PC-3 (cell line): ENCODE measurements at places on chromosomes 4 and X.

DNA sequence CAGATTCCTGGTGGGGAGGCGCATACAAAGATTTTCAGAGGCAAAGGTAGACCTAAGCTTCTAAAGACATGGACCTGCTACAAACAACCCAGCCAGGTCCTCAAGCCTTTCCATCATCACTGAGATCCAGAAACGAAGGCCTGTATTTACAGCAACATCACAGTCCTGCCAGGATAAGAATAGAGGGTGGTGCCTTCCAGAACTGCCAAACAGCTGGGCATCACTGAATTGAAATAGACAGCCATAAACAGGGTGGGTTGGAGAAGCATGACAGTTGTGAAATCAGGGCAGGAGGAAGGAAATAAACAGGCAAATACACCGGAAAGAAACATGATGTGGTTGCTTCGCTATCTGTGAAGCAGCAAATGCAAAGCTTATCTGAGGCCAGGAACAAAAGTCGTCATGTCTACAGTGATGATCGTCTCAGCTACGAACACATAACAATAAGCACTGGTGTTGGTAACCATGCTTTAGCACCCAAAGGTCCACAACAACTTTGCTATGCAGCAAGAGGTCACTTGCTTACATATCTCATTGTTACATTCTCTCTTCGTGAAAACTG is 6.7 kb upstream of the TMEM154 start:
- no peak for DNase-seq

GRCh38 chrX:154008521-154008920 is 11.2 kb downstream of the IRAK1 start:
- no peak for DNase-seq

DNA sequence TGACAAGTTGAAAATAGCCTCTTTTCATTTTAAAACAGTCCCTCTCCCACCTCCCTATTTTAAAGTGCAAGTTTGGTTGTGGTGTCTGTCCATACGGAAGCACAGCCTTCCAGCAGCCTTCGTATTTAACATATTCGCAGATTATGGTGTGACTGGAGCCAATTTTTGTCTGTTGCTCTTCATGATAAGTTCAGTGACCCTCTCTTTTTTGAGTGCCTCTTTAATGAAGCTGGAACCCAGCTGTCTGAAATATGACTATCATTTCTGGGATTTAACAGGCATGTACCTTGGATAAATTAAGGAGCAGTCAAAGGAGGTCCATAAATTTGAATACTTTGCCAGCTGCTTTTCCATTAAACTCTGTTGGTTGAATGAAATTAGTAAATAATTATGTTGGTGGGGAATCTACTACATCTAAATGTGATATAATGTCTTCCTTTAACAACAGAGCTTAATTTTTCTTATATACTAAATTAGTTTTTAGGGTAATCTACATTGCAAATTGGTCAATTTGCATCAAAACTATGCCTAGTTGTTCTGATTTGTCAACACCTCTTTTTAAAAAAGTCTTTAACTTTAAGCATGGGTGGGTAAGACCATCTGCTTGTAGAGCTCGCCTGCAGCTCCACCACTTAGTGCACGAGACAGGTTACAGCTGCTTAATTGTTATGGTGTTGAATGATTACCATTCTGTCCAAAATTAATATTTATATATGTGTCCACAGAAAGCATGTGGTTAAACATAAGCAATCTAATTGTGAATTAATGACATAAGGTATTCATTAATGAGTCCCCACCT is 216.6 kb downstream of the DCTD start:
- no peak for DNase-seq

- peak; percentile 93 for DNase-seq
These were observed 157.6 kb downstream of the DCK start for GRCh38 chr4:71151054-71151453.

GRCh38 chr4:39466747-39467146 is 7.9 kb downstream of the LIAS start:
- DNase-seq = peak; percentile 52

DNA sequence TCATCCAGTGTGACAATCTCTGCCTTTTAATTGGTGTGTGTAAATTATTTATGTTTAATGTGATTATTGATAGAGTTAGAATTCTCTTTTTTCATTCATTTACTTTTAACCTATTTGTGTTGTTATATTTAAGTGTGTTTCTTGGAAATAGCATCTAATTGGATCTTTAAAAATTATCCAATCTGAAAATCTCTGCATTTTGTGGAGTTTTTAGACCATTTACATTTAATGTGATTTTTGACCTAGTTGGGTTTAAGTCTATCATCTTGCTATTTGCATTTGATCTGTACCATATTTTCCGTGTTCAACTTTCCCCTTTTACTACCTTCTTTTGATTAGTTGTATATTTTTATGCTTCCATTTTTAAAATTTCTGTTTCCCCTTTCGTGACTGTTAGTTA is 71.3 kb downstream of the TENM3 start:
- no peak for DNase-seq

DNA sequence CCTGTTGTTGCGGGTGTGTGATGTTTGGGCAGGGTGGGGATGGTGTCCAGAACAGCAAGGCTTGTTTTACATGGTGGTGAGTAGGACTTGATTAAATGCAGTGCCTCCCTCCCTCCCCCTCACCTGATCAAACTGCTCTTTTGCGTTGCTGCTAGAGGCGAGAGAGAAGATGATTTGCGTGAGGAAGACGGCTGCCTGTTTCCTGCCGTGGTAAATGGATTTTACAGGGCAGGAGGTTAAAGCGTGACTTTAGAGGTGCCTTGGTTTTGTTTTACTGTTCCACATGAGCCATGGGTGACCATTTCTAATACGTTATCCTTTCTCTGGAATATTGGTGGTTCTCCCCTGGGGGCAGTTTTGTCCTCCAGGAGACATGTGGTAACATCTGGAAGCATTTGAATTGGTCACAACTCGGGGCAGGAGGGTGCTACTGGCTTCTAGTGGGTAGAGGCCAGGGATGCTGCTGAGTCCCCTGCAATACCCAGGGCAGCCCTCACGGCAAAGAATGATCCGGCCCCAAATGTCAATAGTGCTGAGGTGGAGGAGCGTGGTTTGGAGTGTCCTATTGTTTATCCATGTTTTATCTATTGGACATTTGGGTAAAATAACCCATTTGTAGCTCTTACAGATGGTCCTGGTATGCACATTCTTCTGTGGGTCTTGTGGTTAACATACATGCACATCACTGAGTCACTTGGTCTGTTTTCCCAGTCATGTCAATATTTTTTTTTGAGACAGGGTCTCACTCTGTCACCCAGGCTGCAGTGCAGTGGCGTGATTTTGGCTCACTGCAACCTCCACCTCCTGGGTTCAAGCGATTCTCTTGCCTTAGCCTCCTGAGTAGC is 73.7 kb downstream of the SHROOM2 start:
- DNase-seq = peak; percentile 43

DNA sequence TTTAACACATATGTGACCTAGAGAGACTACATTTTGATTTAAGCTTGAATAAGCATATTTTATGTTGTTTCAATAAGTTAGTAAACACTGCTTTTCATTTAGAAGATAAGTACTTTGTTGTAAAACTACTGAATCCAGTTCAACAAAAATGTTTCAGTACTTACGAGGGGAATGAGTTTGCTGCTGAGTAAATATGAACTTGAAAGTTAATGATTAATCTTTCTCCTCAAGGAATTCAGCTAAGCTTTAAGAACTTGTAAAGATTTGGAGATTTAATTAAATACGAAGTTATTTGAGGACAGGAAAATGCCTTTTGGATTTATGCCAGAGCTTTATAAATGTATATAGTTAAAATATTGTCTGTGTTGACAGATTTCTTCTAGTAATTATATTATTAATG is 933.0 kb upstream of the LCORL start:
- no peak for DNase-seq

DNA sequence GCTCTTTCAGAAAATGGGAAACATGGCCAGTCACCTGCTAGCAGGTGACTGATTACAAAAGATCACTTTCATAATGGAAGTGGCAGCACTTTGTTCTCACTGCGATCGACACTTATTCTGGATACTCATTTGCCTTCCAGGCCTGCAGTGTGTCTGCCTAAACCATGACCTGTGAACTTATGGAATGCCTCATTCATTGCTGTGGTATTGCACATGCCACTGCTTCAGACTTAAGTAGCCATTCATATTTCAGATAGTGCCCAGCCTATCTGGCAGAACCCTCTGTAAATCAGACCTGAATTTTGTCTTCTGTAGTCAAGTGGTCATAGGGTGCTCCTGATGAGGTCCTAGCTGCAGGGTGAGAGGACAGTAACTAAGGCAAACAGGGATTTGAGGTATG is 23.3 kb upstream of the MGST2 start:
- DNase-seq = peak; percentile 22

GRCh38 chr4:123506011-123506695 is 109.6 kb downstream of the SPRY1 start:
- DNase-seq = no peak

GRCh38 chrX:65596270-65597034 is 61.9 kb upstream of the LAS1L start:
- DNase-seq = peak; percentile 28

- peak; percentile 26 for DNase-seq
These were observed 42.5 kb downstream of the VGLL1 start for GRCh38 chrX:136574548-136574947.

DNA sequence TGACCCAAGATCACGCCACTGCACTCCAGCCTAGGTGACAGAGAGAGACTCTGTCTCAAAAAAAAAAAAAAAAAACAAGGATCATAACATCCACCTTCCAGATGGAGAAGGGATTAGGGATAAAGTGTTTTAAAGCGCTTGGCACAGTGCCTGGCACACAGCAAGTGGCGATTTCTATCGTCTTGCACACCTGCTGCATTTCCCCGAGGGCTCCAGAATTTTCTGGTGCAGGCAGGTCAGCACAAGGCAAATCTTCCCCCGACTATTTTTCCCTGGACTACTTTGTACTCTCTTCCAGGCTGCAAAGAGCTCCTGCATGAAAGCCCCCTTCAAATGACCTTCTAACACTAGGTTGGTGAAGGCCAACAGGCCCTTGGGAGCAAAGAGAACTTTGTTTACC is 57.3 kb downstream of the APBB2 start:
- no peak for DNase-seq

- DNase-seq = peak; percentile 24
These were observed 209.8 kb upstream of the NR3C2 start for GRCh38 chr4:148651991-148652390.

DNA sequence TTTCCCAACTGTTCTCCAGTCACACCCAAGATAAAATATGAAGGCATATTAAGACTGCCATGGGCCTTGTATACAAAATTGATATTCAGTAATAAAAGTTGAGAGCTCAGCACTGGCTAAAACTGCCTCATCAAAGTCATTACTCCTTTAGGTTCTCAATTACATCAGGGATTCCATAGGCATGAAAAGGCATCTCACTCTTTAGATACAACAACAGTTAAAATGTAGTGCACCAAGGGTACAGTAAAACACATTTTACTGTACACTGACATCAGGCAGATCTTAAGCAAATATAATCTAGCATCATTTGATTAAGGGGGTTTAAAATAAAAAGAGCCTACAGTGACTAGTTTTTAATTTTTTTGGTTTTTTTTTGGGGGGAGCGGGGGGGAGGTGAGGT is 107.7 kb downstream of the PPP3CA start:
- no peak for DNase-seq

- no peak for DNase-seq
These were observed 44.0 kb downstream of the BRCC3 start for GRCh38 chrX:155115174-155115819.

DNA sequence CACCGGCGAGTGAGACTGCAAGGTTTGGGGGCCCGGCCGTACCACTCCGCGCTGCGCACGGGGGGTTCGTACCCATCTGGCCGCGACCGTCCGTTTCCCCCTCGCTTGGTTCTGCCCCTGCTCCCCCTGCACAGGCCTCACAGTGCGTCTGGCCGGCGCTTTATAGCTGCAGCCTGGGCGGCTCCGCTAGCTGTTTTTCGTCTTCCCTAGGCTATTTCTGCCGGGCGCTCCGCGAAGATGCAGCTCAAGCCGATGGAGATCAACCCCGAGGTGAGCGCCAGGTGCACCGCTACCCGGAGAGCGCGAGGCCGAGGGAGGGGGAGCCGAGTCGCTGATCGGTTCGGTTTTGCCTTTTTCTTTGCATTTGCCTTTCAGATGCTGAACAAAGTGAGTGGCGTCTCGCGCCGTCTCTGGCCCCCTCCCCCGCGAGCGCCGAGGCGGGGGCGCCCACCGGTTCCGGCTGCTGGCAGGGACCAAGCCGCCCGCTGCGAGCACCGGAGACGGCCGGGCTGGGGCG is at the start of gene UCHL1:
UCHL1 (plus strand) TSS at position 189 of the 517 bp plus-strand sequence; CDS start at position 238, 49 bp downstream.
- DNase-seq = no peak

- no peak for DNase-seq
These were observed 28.3 kb downstream of the NBDY start for GRCh38 chrX:56757327-56757726.

- no peak for DNase-seq
These were observed 22.7 kb downstream of the SCML1 start for GRCh38 chrX:17759990-17760389.

DNA sequence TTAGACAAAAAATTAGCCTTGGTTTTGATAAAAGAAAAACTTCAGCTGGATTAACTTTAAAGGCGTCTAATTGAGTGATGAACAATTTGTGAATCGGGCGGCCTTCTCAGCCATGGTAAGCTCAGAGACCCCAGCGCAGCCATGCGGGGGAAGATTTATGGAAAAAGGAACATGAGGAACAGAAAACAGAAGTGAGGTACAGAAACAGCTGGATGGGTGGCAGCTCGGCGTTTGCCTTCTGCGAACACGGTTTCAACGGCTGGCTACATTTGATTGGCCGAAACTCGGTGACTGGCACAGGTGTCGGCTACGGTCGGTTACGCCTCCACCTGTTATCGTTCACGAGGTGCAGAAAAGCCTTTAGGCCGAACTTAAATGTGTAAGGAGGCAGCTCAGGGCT is 401.4 kb upstream of the FAT1 start:
- DNase-seq = no peak

GRCh38 chr4:152106113-152106763 is 345.4 kb upstream of the GATB start:
- peak; percentile 97 for DNase-seq

DNA sequence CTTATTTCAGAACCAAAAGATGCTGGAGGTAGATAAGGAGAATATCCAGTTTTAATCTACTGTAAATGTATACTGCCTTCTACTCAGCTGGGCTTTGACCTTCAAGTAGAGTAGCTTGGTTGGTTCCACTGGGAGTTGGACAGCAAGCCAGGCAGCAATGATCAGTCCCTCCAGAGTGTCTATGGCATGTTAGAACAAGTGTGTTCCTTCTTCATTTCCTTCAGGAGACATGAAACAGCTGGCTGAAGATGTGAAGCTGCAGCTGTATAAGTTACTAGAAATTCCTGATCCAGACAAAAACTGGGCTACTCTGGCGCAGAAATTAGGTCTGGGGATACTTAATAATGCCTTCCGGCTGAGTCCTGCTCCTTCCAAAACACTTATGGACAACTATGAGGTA is 111.1 kb downstream of the NFKB1 start:
- DNase-seq = no peak

GRCh38 chr4:39133623-39134022 is 48.7 kb upstream of the WDR19 start:
- DNase-seq = no peak

- DNase-seq = no peak
These were observed 9.4 kb upstream of the NKX1-1 start for GRCh38 chr4:1415681-1415981.

- no peak for DNase-seq
These were observed 14.7 kb upstream of the SH3KBP1 start for GRCh38 chrX:19902110-19902509.

- DNase-seq = peak; percentile 83
These were observed 12.7 kb downstream of the STEEP1 start for GRCh38 chrX:119552508-119552907.

- DNase-seq = no peak
These were observed 7.9 kb downstream of the PITX2 start for GRCh38 chr4:110614976-110615352.
